HEK293T (cell line): ENCODE measurements at places on chromosomes 1 and 21.

GRCh38 chr1:225548140-225548857 lies 104.6 kb downstream of the ENAH start:
- no peak for DNase-seq

GRCh38 chr1:116993286-116993685 lies 8.3 kb upstream of the CD101 start:
- DNase-seq: no peak

- DNase-seq: no peak
These were observed 2.5 kb upstream of the MFAP2 start for GRCh38 chr1:16982902-16983301.

DNA sequence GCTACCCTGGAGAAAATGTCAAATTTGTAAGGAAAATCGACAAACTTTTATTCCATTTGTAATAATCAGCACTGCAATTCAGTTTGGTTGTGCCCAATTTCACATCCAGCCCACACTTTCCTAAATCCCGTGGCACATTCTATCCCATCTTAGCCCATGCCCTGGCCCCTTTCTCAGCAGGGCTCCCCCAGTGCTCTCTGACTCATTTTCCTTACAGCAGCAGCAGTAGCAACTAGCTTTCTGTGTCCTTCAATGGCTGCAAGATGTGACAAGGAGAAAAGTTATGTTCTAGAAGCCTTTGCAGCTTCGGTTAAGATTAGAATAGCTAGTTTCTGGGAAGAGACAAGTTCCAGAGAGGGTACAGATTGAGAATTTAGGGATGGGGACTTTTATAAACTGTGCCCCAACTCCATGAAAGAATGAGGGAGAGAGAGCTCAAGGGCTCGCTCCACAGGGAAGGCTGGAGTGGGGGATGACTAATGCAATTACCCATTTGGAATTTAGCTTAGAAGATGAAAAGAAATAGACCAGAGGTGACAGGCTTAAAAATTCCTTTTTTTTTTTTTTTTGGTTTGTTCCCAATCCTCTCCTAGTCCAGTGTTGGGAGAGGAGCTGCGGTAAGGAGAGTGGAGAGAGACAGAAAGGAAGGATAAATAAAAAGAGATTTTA lies 47.0 kb upstream of the POU2F1 start:
- DNase-seq: no peak

DNA sequence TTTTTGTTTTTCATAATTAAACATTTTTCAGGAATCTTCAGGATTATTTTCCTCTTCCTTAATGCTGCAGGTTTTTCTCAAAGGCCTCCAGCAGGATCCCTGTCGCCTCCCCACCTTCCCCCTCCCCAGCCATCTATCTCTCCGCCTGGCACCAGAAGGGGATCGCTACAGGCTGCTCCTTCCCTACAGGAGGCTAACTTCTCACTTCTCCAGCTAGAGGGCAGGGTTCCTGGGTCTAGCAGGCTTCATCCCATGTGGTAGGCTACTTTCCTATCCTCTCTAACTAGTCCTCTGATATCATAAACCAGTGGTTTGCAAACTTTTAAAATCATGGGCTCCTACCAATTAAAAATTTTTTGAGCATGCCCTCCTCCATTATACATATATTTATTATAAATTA lies 104.1 kb downstream of the KCNN3 start:
- DNase-seq: peak; percentile 68

DNA sequence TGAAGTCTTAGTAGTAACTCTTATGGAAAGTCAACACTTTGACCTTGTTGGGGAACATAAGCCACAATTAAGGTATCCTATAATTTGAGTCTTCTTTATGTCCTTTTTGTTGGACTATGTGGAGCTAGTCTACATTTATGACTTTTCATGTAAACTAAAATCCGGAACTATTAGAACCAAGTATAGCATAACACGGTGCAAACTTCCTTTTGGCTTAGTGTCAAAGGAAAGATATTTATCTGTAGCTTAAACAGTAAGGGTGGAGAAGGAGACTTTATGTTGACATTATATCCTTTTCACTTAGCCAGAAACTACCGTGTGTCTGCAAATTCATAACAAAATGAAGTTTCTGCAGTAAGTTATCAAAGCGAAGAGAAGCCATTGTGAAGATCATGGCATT lies 7.3 kb downstream of the UAP1 start:
- DNase-seq: no peak

GRCh38 chr1:80154176-80154575 lies 1147.6 kb upstream of the ADGRL4 start:
- DNase-seq: no peak

- no peak for DNase-seq
These were observed 631.6 kb upstream of the CAMK1G start for GRCh38 chr1:208951908-208952307.

DNA sequence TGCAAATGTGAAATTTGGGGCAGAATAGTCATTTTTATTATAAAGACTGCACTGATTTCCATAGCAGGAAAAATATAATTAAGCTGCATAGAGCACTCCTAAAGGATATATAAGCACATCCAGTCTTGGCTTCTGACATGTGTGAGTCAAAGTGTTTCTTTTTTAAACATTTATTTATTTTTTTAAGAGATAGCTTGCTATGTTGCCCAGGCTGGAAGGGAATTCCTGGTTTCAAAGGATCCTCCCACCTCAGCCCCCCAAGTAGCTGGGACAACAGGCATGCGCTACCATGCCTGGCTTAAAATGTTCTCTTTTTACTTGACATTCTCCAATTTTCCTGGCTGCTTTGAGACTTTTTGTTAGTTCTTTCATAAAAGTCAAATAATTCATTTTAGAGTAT lies 126.1 kb downstream of the HMCN1 start:
- DNase-seq: no peak

- DNase-seq: no peak
These were observed 20.7 kb downstream of the PLOD1 start for GRCh38 chr1:11955221-11955620.

- DNase-seq: no peak
These were observed 29.6 kb upstream of the PCBP3 start for GRCh38 chr21:45613881-45614280.

- no peak for DNase-seq
These were observed 43.0 kb upstream of the RGL1 start for GRCh38 chr1:183761871-183762270.

DNA sequence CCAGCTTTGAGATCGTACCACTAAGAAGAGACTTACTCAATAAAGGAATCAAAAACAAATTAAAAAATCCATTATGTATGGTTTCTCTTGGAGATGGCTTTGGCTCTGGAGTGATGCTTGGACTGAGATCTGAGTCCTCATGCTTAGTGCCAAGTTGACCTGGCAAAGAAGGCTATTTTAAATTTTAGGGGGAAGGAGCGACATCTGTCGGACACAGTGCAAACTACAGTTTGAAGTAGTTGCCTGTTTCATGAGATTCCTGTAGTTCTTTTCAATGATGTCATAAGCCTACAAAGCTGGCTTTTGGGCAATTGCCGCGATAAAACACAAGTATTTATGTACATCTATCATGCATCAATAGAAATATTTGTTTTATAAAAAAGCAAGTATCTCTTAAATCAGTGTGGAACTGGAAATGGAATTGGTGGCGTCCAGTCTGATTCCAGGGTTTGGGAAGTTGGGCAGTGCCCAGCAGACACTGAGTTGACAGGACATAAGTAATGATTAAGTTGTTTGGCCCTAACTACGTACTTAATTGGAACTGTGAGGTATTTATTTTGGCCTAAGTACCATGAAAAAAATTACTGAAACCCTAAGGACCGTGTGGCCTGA lies 50.0 kb downstream of the TBCE start:
- DNase-seq: peak; percentile 82

- DNase-seq: no peak
These were observed 72.5 kb upstream of the TNFSF18 start for GRCh38 chr1:173122958-173123852.

DNA sequence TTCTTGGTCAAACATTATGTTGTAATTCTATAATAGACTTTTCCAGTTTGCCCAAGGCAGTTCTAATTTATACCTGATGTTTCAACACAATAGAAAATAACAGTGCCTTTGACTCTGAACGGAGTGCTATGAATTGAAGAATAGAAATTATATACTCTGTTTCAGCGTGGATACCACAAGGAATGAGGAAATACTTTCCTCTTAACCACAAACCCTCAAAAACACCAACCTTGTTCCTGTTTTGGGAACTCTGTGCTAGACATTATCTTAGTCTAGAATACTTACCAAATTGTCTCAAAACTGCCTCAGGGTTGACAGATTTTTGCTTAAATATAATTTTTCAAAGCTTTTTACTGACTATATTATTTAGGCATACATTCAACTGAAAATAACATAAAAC lies 1629.3 kb downstream of the MRPL39 start:
- DNase-seq: no peak

DNA sequence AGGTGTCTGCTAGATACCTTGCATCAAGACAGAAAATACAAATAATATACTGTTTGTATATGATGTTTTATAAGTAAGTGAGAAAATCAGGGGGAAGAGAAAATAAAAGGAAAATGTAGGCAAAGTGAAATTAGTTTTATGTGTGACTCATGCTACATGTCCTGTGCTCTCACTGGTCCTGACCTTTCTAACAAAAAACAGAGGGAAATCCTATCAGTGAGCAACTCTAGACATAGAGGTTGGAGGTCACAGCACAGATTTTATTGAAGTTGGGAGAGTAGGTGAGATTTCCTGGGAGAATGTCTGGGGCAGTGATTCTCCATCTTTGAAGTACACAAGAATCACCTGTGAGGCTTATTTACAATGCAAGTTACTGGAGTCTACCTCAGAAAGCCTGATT lies 9.5 kb downstream of the SCCPDH start:
- no peak for DNase-seq

DNA sequence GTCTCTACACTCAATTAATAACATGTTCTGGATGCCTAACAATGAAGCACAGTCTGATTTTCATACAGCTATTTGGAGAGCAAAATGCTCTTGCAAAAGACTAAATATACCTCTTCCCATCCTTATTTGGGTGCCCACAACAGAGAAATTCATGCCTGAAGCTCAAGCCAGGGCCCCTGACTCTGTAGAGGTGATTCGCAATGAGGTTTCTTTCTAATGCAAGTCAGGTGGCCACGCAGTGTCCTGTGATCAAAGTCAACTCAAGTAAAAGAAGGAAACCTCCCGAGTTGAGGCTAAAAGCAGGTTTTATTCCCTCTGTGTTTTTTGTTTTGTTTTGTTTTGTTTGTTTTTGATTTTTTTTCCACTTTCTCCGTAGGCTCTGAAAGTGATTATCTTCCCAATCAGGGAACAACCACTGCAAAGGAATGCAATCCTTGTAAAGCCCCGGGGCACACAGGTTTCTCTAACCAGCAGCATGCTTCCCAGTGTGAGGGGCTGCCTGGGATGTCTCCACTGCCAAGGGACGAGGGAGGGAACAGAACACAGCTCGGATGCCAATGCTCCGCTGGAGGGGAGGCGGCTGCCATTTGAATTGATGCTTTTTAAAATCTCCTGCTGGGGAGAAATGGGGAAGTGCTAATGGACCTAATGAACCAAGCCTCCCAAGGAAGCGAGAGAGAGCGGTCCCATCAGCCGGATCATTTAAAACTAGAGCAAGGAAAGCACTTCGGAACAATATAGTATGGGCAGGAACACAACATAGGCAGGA lies 73.8 kb upstream of the SSX2IP start:
- no peak for DNase-seq

GRCh38 chr1:206864939-206865671 lies at the start of gene IL20:
TSS of gene IL20 (plus strand) at chr1:206865623. CDS start at chr1:206865853, 230 bp downstream.
- DNase-seq: peak; percentile 90

DNA sequence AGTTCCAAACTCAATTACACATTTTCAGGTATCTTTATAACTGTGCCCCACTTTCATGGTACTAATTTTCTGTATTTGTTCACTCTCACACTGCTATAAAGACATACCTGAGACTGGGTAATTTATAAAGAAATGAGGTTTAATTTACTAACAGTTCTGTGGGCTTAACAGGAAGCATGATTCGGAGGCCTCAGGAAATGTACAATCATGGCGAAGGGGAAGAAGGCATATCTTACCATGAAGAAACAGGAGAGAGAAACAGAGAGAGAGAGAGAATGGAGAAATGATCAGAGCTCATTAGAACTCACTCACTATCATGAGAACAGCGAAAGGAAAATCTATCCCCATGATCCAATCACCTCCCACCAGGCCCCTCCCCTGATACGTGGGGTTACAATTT lies 874.1 kb upstream of the B3GALT2 start:
- DNase-seq: no peak

DNA sequence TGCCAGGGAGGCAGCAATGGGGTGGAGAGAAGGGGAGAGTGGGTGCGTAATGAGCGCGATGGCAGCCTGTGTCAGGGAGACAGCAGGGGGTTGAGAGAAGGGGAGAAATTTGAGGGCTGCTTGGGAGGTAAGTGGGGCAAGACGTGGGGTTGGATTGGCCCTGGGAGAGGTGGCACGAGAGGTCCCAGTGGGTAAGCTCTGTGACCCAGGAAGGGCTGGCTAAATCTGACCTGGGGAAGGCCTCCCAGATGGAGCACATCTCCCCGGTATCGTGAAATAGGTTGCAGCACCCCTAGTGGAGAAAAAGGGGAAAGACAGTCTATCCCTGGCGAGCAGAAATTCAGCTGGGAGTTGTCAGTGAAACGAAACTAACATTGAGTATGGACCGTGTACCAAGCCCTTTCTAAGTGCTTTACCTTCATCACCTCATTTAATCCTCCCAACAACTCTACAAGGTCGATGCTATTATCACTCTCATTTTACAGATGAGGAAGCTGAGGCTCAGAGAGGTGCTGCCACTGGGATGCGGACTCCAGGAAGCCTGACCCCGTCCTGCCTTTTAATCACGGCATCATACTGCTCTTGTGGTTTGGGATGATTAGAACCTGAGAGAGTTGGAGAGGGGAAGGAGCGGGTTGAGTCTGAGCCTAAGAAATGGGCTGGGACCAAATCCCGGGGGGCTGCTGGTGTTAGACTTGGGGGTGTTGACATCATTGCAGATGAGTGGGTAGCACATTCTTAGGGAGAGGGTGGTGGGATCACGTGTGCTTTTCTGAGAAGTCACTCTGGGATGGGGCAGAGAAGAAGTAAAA lies 56.6 kb upstream of the RPL11 start:
- peak; percentile 82 for DNase-seq
